ENCODE measurements at places on chromosomes 2 and 18. TPM values are rescaled to one million over a fixed set of nuclear protein-coding genes. Genes with fewer than 3 reads are reported as not detected.
A peak's percentile ranks its signal among the peaks of the same experiment; 100 is the strongest.

DNA sequence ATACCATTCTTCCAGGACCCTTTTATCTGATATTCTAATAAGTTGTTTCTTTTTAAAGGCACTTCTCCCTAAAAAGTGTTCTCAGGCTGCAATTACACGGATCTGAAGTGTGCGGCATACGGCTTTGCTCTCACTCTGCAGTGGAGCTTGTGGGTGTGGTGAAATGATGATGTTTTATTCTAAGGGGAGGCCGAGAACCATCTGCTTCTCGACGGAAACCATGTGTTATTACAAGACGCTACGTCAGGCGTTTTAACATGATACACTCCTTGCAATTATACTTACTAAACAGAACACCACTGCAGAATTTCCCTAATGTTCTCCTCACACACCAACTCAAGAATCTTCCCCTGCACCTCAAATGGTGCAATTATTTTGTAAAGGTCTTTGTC is 34.9 kb upstream of the CTDP1 start:
- DNase-seq: no peak

KYNU gene
- total RNA-seq: 0.72 TPM

DNA sequence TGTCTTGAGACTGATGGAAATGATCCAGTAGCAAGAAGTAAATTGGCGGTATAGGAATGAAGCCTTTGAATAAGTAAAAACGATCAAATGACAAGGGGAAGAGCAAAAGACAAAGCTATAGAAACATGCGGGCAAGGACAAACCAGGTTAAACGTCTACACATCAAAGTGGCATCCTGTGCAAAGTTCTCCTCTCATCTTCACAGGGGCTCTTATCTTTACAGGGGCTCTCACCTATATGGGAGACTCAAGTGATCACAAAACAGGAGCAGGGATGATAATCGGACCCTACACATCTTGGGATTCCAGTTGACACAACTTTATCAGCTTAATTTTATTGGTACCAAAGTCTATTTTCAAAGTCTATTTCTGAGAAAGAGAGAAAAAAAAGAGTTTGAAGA is 1778.9 kb upstream of the CELF4 start:
- DNase-seq: no peak

SERPINB13 gene
- not detected for total RNA-seq

GRCh38 chr2:105886687-105887086 is 142.0 kb downstream of the NCK2 start:
- DNase-seq: no peak

DNA sequence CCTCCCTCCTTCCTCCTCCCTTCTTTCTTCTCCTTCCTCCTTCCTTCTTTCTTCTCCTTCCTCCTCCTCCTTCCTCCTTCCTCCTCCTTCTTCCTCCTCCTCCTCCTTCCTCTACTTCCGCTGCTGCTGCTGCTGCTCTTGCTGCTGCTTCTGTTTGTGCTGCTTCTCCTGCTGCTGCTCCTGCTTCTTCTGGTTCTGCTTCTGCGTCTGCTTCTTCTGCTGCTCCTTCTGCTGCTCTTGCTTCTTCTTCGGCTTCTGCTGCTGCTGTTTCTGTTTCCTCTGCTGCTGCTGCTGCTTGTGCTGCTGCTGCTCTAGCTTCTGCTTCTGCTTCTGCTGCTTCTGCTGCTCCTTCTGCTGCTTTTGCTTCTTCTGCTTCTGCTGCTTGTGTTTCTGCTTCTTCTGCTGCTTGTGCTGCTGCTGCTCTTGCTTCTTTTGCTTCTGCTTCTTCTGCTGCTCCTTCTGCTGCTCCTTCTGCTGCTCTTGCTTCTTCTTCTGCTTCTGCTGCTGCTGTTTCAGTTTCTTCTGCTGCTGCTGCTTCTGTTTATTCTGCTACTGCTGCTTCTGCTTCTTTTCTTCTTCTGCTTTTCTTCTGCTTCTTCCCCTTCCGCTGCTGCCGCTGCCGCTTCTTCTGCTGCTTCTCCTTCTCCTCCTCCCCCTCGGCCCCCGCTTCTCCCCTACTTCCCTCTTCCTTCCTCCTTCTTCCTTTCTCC is 8.6 kb downstream of the SNRNP27 start:
- no peak for DNase-seq

FSIP2 gene
- total RNA-seq: 0.86 TPM

DNA sequence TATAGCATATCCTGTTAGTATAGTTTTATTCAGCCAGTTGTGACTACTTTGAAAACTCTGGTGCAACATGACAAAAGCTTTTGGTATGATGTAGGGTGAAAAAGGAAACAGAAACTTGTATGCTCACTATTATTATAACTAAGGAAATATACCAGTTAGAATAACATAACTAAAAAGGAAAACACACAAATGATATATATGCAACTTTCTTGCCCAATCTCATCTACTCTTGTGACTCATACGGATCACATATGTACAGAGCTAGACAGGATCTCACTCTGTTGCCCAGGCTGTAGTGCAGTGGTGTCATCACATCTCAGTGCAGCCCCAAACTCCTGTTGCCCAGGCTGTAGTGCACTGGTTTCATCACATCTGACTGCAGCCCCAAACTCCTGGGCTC is 12.4 kb upstream of the TLK1 start:
- DNase-seq: no peak

- DNase-seq: no peak
Observed at GRCh38 chr2:143000599-143000998, 123.1 kb downstream of the KYNU start.

KATNAL2 gene
- total RNA-seq: 3.0 TPM

ZSWIM2 gene
- total RNA-seq: not detected

DNA sequence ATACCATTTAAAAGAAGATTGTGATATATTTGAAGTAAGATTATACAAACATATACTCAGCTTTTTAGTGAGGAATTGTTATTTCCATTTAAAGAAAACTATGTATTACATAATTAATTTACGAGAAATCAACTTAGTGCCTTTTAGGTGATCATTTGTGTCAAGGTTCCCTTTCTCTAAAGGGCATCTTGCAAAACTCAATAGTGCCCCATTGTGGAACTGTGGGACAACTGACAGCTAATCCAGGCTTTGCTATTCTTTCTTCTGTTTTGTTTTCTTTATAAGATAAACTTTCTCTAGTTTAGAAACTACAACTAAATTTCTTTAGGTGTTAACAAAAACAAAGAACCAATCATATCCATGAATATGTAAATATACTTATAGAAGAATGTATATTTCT is 24.3 kb upstream of the VIT start:
- DNase-seq: peak; percentile 35

- peak; percentile 64 for DNase-seq
Observed at GRCh38 chr2:43100883-43101662, 125.3 kb downstream of the ZFP36L2 start.

- DNase-seq: no peak
Observed at GRCh38 chr2:179793238-179793637, 68.2 kb downstream of the ZNF385B start.

GRCh38 chr2:128637481-128638155 is 318.9 kb upstream of the HS6ST1 start:
- no peak for DNase-seq

HRH4 gene
- total RNA-seq: 0.17 TPM

KRCC1 gene
- 17.7 TPM for total RNA-seq

DNA sequence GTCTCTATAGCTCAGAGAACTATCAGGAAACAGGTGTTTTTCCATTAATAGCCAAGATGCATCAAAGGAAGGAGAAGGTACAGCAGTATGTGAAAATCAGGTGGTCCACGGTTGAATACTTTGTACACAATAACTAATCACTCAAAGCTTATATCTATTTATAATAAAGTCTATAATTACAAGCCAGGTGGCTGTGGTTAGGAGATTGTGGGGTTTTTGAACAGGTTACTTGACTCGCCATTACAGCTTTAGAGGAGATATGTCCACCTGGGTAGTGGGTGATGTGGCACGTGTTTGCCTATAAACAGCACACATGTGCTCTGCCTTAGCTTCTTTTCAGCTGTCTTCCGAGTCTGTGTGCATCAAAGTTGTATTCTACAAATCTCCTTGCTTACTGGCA is 892.2 kb upstream of the ZEB2 start:
- no peak for DNase-seq

PKDCC gene
- total RNA-seq: 6.9 TPM

KCNJ13 gene
- total RNA-seq: not detected

GRCh38 chr2:111715987-111716904 is 167.7 kb downstream of the ANAPC1 start:
- no peak for DNase-seq

DNA sequence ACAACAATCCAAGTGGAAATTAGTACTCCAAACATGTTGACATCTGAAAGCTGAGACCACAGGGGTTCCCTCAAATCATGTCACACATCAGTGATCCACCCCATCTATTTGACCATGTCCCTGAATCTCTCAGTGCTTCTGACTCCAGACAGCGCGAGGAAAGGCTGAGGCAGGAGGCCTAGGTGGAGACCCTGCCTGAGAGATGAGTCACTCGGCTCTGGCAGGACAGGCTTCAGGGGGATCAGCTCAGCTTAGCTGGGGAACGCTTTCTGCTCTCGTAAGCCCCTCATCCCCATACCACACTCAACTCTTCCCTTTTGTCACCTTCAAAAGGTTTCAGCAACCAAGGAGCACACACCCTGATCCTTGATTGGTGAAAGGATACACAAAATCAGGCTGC is 5.8 kb upstream of the FAM228A start:
- DNase-seq: no peak

ARHGAP28 gene
- total RNA-seq: 15.5 TPM

- DNase-seq: no peak
Observed at GRCh38 chr2:22143840-22144239, 1020.1 kb downstream of the TDRD15 start.

- DNase-seq: no peak
Observed at GRCh38 chr2:228615496-228615895, 434.0 kb upstream of the SPHKAP start.

DNA sequence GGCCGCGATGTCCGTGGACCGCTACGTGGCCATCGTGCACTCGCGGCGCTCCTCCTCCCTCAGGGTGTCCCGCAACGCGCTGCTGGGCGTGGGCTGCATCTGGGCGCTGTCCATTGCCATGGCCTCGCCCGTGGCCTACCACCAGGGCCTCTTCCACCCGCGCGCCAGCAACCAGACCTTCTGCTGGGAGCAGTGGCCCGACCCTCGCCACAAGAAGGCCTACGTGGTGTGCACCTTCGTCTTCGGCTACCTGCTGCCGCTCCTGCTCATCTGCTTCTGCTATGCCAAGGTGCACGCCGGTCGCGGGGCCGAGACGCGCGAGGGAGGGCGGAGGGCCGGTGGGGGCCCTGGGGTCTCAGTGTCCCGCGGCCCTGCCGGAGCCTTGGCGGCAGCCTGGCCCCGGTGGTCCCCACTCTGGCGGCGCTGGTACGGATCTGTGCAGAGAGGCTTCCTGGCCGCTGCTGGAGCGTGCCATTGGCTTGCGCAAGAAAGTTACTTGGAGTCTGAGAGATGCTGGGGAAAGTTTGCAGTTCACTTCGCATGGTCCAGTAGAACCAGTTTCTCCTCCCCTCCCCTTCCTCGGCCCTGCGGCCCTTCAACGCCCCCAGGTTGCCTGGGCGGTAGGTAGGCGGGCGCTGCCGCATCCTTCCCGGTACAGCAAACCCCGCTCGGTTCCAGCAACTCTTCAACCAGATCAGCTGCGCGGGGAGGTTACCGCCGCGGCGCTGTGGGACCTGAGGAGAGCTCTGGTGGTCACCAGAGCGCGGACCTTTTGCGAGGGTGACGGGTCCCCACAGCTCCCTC is 1.5 kb downstream of the GALR1 start:
- no peak for DNase-seq

- no peak for DNase-seq
Observed at GRCh38 chr2:61640406-61640805, 102.2 kb upstream of the XPO1 start.

RFX8 gene
- total RNA-seq: not detected

TUBA3E gene
- not detected for total RNA-seq

- no peak for DNase-seq
Observed at GRCh38 chr2:71852141-71852711, 295.4 kb downstream of the CYP26B1 start.

DNA sequence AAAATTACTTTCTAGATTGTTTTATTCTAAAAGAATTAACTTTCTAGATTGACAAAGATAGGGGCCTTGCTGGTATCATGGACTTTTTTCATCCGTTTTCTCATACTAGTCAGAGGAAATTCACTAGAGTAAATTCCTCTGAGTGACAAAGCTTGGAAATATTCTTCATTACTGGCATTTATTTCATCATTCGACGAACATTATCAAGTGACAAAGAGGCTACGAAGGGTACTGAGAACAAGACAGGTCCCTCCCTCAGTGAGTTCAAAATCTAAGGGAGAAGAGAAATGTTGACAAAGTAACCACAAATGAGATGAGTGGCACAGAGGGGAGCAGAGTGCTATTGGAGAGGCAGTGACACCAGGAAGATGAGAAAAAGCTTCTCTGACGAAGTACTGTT is 4.3 kb downstream of the EPG5 start:
- DNase-seq: peak; percentile 80
